ENCODE measurements at places on chromosomes 5 and 9. TPM values are rescaled to one million over a fixed set of nuclear protein-coding genes. Genes with fewer than 3 reads are reported as not detected.

Gene FGFR4
- 72.6 TPM for total RNA-seq

Gene CBY3
- not detected for total RNA-seq

Gene BTNL9
- total RNA-seq: 11.9 TPM

Gene PRLR
- 6.3 TPM for total RNA-seq

Gene CSF2
- not detected for total RNA-seq

Gene GABRA1
- total RNA-seq: not detected

Gene INSL4
- not detected for total RNA-seq

Gene ORM2
- not detected for total RNA-seq

Gene RANBP3L
- 7.1 TPM for total RNA-seq

Gene OBP2B
- total RNA-seq: not detected

Gene SAPCD2
- 2.3 TPM for total RNA-seq

Gene TMEM174
- 1.1 TPM for total RNA-seq

Gene LHX3
- not detected for total RNA-seq

Gene MARVELD2
- 41.2 TPM for total RNA-seq

Gene TTC39B
- total RNA-seq: 22.0 TPM

Gene PCDHB12
- total RNA-seq: 2.5 TPM

Gene KCNV2
- total RNA-seq: not detected

Gene CARTPT
- total RNA-seq: not detected

Gene CRHBP
- 8.6 TPM for total RNA-seq

Gene NR4A3
- 9.1 TPM for total RNA-seq

Gene NIM1K
- total RNA-seq: 0.60 TPM

Gene NEURL1B
- 42.6 TPM for total RNA-seq

Gene CTNND2
- 0.79 TPM for total RNA-seq

All from kidney (tissue), 22 donors.